ENCODE measurements at places on chromosomes 1 and 21.

DNA sequence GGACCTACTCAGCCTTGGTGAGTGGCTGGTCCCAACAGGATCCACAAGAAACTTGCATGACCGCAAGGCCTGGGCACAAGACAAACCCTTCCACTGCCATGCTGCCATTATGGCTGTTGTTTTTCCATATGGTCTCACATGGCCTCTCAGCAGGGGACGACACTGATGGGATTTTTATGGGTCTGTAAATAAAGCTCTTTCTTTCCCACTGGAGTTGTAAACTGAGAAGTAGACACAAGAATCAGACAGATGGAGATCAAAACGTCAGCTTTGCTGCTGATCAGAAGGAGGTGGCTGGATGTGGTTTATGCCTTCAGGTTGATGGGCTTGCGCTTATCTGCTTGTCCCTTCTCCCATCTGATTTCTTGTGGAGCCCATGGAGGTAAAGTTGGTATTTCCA lies 138.1 kb upstream of the KCNJ6 start:
- DNase-seq: no peak

DNA sequence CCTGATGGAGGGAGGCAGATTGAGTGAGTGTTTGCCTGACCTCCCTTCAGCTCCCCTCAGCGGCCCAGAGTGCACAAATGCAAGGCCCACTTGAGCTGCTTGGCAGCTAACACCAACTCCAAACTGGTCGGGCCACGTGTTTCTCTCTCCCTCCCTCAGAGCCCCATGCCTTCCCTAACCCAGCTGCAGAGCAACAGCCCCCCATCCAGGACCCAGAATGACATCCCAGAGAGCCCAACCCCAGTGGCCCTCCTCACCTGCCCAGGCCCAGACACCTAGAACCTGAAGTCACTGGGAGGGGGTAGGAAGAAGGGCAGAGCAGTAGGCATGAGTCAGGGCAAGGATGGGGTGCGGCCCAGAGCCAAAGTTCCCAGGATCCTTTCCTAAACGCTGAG lies 789 bp upstream of the S100A14 start:
- DNase-seq: no peak

- DNase-seq: peak; percentile 46
Measured at GRCh38 chr1:21573971-21574465, 64.8 kb downstream of the ALPL start.

DNA sequence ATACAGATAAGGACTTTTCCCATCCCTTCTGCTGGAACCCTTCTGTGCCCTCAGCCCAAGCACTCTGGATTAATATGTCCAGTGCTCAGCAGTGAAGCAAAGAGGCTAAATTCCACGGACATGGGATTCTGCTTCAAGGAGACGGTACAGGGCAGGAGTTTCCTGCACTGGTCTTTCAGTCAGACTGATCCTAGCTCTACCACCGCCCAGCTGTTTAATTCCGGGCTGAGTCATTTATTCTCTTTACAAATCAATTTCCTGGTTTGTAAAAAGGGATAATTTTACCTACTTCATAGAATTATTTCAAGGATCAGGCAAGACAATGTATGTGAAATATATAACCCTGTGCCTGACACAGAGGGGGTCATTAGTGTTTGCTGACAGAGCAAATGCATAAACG lies 41.6 kb upstream of the NRDC start:
- DNase-seq: no peak

DNA sequence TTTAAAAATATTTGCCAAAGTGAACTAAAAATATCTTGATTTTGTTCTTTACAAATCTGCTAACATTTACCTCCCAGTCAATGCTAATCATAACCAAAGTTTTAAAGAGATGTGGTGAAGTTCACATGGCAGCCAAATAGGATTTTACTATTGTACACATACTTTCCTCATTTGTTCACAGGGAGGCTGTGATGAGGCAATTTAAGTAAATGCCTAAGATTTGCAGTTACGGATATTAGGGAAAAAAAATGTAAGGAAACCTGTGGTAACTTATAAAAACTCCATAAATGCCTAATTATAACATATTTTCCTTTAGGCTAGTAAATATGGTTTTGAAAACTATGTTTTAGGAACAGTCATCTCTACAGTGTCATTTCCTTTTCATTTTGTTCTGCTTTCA lies 32.4 kb downstream of the RGS5 start:
- DNase-seq: no peak

DNA sequence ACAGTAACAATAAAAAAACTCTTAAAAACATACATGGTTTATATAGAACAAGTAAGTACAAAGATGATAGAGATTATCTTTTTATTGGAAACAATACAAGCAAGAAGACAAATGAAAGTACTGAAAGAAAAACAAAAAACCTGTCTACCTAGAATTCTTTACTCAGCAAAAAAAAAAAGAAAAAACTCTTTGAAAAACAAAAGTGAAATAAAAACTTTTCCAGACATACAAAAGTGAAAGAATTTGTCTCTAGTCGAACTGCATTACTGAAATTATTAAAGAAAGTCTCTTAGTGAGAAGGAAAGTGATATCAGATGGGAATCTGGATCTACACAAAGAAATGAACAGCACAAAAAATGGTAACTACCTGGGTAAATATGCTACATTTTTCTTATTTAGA lies 2.7 kb upstream of the HMCN1 start:
- no peak for DNase-seq

- no peak for DNase-seq
Measured at GRCh38 chr1:114707604-114708003, 9.0 kb downstream of the NRAS start.

DNA sequence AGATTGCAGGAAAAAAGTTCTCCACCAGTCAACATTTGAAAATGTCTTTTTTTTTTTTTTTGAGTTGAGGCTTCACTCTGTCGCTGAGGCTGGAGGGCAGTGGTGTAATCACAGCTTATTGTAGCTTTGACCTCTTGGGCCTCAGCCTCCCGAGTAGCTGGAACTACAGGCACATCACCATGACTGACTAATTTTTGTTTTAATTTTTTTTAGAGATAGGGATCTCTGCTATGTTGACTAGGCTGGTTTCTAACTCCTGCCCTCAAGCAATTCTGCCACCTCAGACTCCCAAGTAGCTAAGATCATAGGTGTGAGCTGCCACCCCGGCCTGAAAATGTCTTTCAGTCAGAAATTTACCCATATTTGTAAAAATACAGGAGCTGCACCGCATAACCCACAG lies 30.6 kb upstream of the USP24 start:
- DNase-seq: no peak

GRCh38 chr1:173868266-173869020 lies at the start of gene ZBTB37:
Gene ZBTB37, plus strand, starts transcription at chr1:173868380. Its CDS starts 1,846 bp downstream, at chr1:173870226.
- peak; percentile 97 for DNase-seq

DNA sequence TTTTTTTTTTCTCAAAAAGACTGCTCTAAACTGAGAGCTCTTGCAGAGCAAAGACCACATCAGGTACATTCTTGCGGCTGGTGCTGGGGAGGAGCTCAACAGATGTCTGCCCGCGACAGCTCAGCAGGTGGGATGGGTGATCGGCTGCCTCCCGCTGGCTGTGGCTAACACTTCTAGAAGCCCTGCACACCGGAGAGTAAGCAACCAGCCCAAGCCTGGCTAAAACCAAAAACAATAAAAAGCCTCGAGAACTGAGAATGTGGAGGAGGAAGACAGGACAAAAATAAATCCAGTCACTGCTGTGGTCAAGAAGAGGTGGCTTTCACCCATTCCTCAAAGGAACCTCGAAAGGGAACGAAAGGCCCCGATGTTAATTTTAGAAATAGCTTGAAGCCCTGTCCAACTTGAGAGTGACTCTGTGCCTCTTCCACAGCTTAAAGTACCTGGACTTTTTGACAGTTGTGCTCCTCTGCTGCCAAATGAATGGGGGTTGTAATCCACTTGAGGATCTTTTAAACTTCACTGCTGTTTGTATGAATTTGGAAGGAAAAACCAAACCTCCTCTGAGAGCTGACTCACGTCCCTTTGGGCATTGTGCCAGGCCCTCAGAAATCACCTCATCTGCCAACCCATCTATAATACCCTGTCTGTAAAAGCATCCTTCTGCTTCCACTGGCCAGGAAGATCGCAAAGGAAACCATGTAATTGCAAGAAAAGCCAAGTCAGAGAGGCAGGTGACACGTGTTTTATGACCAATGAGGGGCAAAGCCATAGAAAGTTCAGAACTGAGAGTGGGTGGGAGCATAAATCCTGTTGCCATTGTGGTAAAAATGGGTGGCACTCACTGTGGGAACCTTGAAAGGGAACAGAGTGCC lies 78.6 kb downstream of the KCNN3 start:
- peak; percentile 70 for DNase-seq

DNA sequence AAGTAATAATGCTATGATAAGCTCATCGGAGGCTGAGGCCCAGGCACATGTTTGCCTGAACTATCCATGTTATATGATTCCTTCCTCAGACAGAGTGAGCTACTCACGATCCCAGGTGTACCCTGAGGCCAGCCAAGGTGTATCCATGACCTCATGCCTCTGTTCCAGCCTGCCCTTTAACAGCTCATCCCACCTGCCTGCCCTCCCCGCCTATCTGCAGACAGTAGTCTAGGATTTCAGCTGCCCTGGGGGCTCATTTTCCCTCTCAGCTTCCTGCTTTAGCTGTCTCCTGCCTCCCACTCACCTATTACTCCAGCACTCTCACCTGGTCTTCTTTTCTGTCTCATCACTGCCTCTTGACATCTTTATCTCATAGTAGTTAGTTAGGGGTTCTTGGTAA lies 1.9 kb upstream of the IL24 start:
- DNase-seq: no peak

- no peak for DNase-seq
Measured at GRCh38 chr1:155272466-155273342, 600 bp downstream of the CLK2 start.
